Transverse colon (tissue), 4 donors: ENCODE measurements at places on chromosomes 7 and 10. TPM values are rescaled to one million over a fixed set of nuclear protein-coding genes. Genes with fewer than 3 reads are reported as not detected.

DNA sequence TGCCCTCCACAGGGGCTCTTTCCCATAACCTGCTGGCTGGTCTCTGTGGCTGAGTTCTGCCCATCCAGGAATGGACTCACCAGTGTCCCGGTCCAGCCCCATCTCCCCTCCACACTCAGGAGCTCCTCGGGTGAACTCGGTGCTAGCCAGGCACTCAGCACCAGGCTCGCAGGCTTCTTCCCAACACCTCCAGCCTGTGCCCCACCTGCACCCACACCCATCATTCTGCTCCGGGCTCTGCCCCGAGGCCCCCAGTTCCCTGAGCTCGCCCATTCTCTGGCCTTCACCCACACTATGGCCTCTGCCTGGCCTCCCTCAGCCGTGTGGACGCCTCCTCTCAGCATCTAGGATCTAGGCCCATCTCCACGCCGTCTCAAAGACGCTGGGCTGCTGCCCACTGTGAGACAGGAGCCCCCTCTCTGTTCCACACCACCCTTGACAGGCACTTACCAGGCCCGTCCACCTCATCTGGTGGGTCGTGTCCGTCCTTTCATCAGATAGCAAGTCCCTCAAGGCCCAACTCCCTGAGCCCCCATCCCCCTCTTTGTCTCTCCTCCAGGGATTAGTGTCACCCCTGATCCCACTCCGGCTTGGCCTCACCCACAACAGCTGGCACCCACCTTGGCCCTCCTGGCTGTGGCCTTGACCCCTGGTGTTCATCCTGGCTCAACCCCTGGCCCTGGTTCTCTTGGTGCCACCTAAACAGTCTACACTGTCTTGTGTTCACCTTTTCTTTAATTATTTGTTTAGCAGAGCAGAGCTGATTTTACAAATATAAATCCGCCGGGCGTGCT is 76.0 kb upstream of the FAM20C start:
- H3K27me3 ChIP-seq = peaks cover 19% of the 10 kb centered on the region
- H3K36me3 ChIP-seq = no peaks in the 10 kb centered on the region
- no peaks in the 10 kb centered on the region for H3K4me1 ChIP-seq
- no peak for DNase-seq

- no peak overlapping the region for H3K4me3 ChIP-seq
- H3K36me3 ChIP-seq = no peaks in the 10 kb centered on the region
- H3K4me1 ChIP-seq = no peaks in the 10 kb centered on the region
- no peak overlapping the region for H3K27ac ChIP-seq
Measured at GRCh38 chr10:34916314-34916713, 101.2 kb upstream of the PARD3 start.

- DNase-seq = no peak
- H3K27ac ChIP-seq = no peak overlapping the region
- no peaks in the 10 kb centered on the region for H3K4me1 ChIP-seq
- no peak overlapping the region for H3K4me3 ChIP-seq
Measured at GRCh38 chr10:58473976-58474375, 38.7 kb upstream of the BICC1 start.

DNA sequence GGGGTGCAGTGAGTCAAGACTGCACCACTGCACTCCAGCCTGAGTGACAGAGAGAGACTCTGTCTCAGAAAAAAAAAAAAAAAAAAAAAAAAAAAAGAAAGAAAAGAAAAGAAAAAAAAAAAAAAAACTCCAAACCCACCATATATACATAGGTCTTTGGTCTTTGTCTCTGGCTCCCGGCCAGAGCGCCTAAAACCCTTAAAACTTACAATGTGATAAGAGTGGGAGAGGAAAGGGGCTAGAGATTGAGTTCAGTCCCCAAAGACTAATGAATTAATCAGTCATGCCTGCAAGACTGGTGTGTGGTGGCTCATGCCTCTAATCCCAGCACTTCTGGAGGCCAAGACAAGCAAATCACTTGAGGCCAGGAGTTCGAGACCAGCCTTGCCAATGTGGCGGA is 6.8 kb upstream of the NFE2L3 start:
- no peak for DNase-seq
- no peak overlapping the region for H3K27ac ChIP-seq
- H3K27me3 ChIP-seq = no peaks in the 10 kb centered on the region
- no peaks in the 10 kb centered on the region for H3K4me1 ChIP-seq
- H3K36me3 ChIP-seq = no peaks in the 10 kb centered on the region

DNA sequence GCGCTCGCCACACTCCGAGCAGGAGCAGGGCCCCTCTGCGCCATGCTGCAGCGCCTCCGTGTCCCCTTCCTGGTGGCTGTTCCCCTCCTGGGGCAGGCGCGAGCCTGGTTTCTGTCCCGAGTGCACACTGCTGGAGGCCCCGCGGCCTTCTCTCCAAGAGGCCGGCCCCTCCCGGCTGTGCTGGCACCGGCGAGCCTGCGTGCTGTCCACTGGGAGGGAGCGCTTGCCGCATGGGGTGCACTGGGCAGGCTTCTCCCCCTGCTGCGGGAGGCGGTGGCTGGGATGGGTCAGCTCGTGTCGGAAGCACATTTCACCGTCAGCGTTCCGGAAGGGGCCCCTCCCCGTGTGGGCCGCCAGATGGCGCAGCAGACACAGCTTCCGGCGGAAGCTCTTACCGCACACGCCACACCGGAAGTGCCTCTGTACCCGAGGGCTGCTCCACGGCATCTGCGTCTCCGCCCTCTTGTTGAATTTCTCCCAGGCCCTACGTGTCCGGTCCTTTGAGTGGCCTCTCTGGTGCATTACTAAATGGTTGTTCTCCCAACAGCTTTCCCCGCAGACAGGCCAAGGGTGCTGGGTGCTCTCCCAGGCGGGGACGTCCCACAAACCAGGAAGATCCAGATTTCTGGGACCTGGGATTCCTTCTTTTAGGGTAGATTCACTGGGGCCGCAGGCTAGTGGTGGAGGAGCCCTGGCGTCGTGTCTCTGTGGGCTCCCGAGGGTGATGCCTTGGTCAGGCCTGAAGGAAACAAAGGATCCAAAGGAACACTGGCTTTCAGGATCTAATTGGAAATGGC is 18.7 kb downstream of the ZNF786 start:
- no peaks in the 10 kb centered on the region for H3K36me3 ChIP-seq
- no peak for DNase-seq
- H3K4me3 ChIP-seq = no peak overlapping the region
- H3K27ac ChIP-seq = no peak overlapping the region

GRCh38 chr10:125926247-125926646 is 29.9 kb downstream of the FANK1 start:
- H3K27me3 ChIP-seq = no peaks in the 10 kb centered on the region
- H3K36me3 ChIP-seq = no peaks in the 10 kb centered on the region
- no peak overlapping the region for H3K27ac ChIP-seq
- peaks cover 9% of the 10 kb centered on the region for H3K4me1 ChIP-seq

DNA sequence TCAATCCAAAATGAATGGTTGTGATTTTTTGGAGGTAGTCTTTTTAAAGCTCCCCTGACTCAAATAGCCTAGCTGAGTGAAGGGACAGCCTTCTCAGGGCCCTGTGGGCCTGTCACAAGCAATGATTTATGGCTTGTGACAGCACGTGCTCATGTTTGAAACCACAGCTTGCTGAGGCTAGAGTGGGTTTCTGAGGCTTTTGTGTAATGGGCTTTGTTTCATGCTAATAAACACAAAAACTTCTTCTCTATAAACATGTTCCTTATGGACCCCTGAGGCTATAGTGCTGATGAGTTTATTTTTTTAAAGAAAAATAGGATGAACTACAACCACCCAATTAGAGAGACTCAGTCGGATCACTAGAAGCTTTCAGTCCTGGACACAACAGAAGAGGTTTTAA is 36.1 kb upstream of the BET1 start:
- H3K27me3 ChIP-seq = no peaks in the 10 kb centered on the region
- H3K4me3 ChIP-seq = no peak overlapping the region
- no peak for DNase-seq
- H3K4me1 ChIP-seq = no peaks in the 10 kb centered on the region
- no peak overlapping the region for H3K27ac ChIP-seq

- H3K4me1 ChIP-seq = no peaks in the 10 kb centered on the region
- no peaks in the 10 kb centered on the region for H3K27me3 ChIP-seq
- no peak overlapping the region for H3K27ac ChIP-seq
- DNase-seq = no peak
- H3K4me3 ChIP-seq = no peak overlapping the region
- H3K36me3 ChIP-seq = no peaks in the 10 kb centered on the region
Measured at GRCh38 chr7:143931739-143932138, 3.3 kb upstream of the OR2F2 start.

- no peak for DNase-seq
- no peaks in the 10 kb centered on the region for H3K27me3 ChIP-seq
- H3K4me3 ChIP-seq = no peak overlapping the region
Measured at GRCh38 chr7:270351-270983, 19.5 kb upstream of the FOXL3 start.

GRCh38 chr10:105206616-105207015 is 565.5 kb downstream of the SORCS3 start:
- no peak overlapping the region for H3K4me3 ChIP-seq
- no peaks in the 10 kb centered on the region for H3K27me3 ChIP-seq
- H3K36me3 ChIP-seq = no peaks in the 10 kb centered on the region
- H3K4me1 ChIP-seq = no peaks in the 10 kb centered on the region

- H3K4me3 ChIP-seq = no peak overlapping the region
- no peak overlapping the region for H3K27ac ChIP-seq
Measured at GRCh38 chr10:52801947-52802346, 29.4 kb upstream of the MBL2 start.

DNA sequence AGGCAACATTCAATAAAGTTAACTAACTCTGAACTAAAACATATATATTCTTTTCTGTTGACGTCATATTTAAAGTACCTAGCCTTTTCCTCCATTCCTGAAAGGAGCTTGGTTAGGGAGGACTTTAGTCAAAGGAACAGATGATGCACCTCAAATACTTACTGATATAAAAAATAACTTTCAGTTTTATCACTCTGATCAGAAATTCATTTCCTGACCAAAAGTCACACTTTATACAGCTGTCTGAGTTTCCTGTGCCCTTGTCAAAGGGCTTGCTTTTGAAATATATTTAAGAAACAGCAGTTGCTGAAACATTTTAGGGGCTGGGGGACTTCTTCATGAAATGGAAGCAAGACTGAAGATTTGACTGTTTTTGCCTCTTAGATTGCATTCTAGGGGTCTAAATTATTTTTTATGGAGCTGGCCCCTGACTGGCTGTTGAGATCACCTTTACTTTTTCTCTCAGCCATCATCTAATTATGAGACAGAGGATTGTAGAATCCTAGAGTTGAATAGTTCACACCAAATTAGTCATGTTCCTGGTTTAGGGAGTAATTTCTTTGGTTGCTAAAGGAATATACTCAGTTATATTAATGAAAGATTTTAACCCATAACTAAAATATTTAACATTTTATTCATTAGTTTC is 46.6 kb downstream of the GLCCI1 start:
- H3K36me3 ChIP-seq = no peaks in the 10 kb centered on the region
- no peak for DNase-seq
- no peaks in the 10 kb centered on the region for H3K4me1 ChIP-seq
- no peak overlapping the region for H3K4me3 ChIP-seq
- no peaks in the 10 kb centered on the region for H3K27me3 ChIP-seq

DNA sequence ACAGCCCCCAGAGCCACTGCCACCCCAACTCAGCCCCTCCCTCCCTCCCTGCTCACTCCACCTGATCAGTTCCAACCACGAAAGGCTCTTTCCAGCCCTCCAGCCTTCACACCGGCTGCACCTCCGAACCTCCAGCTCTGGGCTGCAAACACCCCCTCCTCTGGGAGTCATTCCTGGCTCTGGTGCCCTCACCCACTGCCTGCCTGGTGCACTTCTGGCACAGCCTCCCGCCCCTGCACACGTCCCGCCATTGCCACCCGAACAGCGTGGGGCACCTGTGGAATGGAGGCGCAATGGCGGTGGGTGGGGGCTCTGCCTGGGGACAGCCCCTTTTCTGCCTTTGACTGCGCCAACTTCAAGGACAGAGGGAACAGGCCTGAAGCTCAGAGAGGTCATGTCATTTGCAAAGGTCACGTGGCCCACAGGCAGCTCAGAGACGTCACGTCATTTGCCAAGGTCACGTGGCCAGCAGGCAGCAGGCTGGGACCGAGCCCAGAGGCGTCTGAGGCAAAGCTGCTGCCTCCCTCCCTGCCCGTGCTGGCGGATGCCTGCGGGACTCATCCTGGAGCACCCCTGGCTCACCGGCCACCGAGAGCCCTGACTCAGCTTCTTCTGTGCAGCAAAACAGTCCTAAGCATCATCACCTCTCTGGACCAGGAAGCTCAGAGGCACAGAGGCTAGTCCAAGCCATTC is 76.0 kb upstream of the DNAAF5 start:
- H3K27ac ChIP-seq = no peak overlapping the region
- no peaks in the 10 kb centered on the region for H3K4me1 ChIP-seq
- no peaks in the 10 kb centered on the region for H3K36me3 ChIP-seq
- no peak overlapping the region for H3K4me3 ChIP-seq
- no peaks in the 10 kb centered on the region for H3K27me3 ChIP-seq

- peak; percentile 38 for DNase-seq
- H3K4me1 ChIP-seq = no peaks in the 10 kb centered on the region
- H3K27ac ChIP-seq = no peak overlapping the region
- H3K4me3 ChIP-seq = no peak overlapping the region
- H3K27me3 ChIP-seq = peaks cover 8% of the 10 kb centered on the region
Measured at GRCh38 chr10:14971867-14972448, 12.8 kb downstream of the MEIG1 start.

DNA sequence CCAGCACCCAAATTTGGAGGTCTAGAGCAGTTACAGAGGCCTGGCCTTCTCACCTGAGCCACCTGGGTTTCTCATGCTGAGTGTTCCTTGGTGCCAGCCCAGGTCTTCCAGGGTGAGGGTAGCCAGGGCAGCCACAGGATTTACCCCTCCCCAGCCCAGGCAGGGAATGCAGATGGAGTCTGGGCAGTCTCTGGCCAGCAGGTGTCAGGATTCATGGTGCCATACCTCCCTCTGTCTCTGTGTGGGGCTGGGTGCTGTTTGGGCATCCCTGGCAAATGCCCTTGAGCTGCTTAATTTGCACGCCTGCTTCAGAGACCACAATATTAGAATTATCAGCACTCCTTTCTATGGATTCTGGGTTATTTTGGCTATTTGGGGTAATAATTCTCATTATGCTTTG is 246.7 kb downstream of the GFRA1 start:
- H3K36me3 ChIP-seq = no peaks in the 10 kb centered on the region
- H3K27ac ChIP-seq = no peak overlapping the region
- no peaks in the 10 kb centered on the region for H3K27me3 ChIP-seq
- no peak for DNase-seq

GRCh38 chr7:113087071-113087998 is 708 bp upstream of the GPR85 start:
- H3K36me3 ChIP-seq = no peaks in the 10 kb centered on the region
- no peak for DNase-seq
- H3K4me3 ChIP-seq = peak overlapping the region; percentile 14
- no peaks in the 10 kb centered on the region for H3K4me1 ChIP-seq

- H3K36me3 ChIP-seq = no peaks in the 10 kb centered on the region
- no peaks in the 10 kb centered on the region for H3K4me1 ChIP-seq
- H3K4me3 ChIP-seq = no peak overlapping the region
- no peak for DNase-seq
- H3K27me3 ChIP-seq = no peaks in the 10 kb centered on the region
Measured at GRCh38 chr7:22426463-22427094, 69.6 kb upstream of the RAPGEF5 start.

The ASZ1 gene
- total RNA-seq = not detected

The WASHC2C gene
- total RNA-seq = 78.4 TPM

The OLAH gene
- not detected for total RNA-seq

The GIMAP8 gene
- total RNA-seq = 3.6 TPM

The OR9A2 gene
- not detected for total RNA-seq

The CDH23 gene
- total RNA-seq = 16.1 TPM
